GM13977 (cell line): ENCODE measurements at places on chromosomes 3 and 15.

DNA sequence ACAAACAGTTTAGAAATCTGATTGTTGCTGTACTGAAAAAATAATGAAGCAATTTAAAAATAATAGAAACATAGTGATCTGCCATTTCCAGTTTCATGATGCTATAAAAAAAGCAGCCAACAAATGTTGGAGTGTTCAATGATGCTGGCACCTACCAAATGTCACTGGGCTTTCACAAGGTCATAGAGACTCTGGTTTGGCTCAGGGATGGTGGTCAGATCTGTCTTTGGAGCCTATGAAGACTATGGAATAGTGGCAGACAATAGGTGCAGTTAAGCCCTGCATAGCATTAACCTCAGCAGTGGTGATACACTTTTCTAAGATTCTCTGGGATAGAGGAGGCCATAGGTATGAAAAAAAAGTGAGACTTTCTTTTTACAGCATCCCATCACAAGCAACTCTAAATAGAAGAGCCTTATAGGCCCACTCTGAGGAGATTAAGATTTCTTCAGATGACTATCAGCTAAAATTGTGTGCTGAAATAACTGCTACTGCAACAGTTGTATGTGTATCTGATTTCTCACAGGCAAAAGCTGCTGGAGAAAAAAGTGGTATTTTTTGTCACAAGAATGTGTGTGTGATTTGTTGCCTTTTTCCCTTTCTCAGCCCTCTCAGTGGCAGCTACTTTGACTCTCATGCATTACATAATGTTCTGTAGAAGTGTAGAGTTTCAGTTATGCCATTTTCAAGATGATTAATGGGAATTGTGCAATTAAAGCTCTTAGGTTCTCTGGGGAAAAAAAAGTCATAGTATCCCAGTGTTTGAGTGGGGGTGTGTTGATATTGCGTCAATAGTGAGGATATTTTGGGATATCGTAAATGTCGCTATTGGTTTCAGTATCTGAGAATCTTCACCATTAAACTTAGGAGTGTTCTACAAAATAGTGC is 137.4 kb downstream of the MBNL1 start:
- no peak for DNase-seq

GRCh38 chr3:50815844-50816243 is 141.1 kb downstream of the DOCK3 start:
- no peak for DNase-seq

- DNase-seq = no peak
These were observed 339.7 kb downstream of the MECOM start for GRCh38 chr3:169323578-169324451.

GRCh38 chr3:8873740-8874139 is 89.5 kb downstream of the RAD18 start:
- no peak for DNase-seq

DNA sequence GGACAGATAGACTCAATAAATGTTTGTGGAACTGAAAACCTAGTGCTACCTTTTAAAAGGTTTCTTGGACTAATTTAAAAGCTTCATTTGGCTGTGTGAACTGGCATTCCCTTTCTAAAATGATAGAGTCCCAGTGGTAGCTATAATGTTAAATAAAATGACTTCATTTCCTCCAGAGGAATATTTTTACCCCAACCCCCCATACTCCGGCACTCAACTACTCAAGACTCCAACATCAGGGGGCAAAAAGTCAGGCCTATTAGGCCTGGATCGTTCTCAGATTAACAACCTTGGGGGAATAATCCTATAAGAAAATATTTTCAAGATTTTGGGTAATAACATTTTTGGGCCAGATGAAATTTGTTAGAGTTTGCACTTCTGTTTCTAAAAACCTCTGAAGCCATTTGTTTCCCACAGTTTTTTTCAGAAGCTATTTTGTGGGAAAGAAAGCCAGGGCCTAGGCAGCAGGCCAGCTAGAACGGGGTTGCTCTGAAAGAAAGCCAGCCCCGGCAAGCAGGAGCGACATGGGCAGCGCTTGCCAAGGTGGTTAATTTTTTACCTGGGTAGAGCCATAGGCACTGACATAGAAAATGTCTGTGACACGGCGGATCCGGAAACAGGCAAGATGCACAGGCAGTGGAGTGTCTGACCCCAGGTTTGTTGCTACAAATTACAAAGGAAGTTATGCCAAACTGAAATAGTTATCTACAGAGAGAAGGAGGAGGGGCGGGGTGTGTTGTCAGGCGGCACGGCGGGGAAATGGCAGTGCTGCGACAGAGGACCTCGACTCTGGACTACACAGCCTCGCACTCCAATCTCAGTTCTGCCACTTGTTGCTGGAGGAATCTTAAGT is 84.6 kb downstream of the MAGI1 start:
- no peak for DNase-seq

- DNase-seq = no peak
These were observed 57.0 kb upstream of the FRMD4B start for GRCh38 chr3:69442771-69443311.

GRCh38 chr3:152400887-152401286 is 132.2 kb downstream of the MBNL1 start:
- DNase-seq = no peak

DNA sequence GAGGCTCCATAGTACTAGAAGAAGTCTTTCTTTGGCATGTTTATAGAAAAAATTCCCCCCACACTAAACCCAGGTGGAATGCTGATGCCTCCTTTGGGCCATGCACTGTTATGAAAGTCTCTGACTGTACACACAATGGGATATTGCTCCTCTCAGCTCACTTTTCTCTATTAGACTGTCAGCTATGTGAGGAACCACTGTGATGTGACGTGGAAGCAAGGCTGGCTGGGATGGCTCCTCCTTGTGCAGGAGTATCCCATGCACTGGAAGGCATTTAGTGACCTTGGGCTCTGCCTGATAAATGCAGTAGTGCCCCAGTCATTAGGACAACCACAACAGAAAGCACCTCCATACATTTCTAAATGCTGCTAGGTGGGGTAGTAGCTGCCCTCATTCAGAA is 5.7 kb upstream of the FRMD4B start:
- DNase-seq = no peak

DNA sequence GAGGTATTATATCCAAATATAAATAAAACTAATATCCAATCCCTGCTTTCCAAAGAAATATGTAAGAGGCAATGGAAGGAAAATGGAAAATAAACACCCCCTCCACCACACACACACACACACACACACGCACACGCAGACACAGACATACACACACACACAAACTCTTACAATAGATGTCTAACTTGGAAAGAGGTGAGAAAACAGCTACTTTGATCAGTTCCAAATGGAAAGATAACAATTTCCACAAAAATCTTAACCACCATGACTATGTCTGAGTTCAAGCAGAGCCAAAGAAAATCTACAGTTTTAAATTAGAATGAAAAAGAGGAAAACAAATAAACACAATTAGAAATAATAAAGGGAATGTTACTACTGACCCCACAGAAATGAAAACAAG is 285.3 kb upstream of the TGFBR2 start:
- DNase-seq = no peak

GRCh38 chr15:70538278-70538677 is 225.1 kb downstream of the UACA start:
- DNase-seq = no peak

- DNase-seq = no peak
These were observed 28.1 kb downstream of the ADIPOQ start for GRCh38 chr3:186870421-186871201.

GRCh38 chr3:190217081-190217480 is 96.4 kb upstream of the P3H2 start:
- DNase-seq = no peak

- no peak for DNase-seq
These were observed 8.4 kb upstream of the ISL2 start for GRCh38 chr15:76328106-76328696.

- DNase-seq = no peak
These were observed 363.2 kb upstream of the NAALADL2 start for GRCh38 chr3:174495928-174496327.

- DNase-seq = no peak
These were observed 27.4 kb downstream of the ECT2 start for GRCh38 chr3:172777901-172778300.

DNA sequence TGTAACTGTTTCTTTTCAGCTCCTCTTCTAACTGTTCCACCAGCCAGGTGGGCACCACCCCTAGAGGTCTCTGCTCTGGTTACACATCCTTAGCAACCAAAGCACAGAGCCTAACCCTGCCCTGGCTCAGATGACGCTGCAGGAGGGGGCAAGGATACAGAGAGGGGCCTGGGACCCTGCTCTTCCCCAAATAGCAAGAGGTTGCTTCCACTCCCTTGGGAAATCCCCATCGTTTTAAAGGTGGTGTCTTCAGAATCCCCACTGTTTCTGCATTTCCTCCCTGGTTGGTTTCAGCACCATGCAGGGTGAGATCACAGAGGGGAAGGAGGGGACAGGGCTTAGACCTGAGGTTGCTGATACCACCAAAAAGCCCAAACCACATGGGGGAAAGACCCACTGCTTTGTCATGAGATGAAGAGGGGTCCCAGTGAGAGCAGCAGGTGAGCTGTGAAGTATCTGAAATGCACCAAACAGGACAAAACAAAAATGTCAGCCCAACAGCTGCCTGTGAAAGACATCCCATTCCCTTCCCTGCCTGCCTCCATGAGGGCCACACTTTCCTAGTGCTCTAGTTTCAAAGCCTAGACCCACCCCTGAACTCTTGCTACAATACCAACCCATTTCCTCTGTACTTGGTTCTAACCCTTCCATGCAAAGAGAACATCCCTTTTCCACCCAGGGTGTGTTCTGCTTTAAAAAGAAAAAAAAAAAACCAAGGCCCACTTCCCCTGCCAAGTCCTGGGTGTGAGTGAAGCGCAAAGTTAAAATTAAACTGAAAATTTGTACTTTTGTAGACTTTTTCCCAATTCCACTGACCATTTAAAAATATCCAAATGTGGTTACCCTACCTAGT is 29.0 kb downstream of the ANP32A start:
- DNase-seq = peak; percentile 79

DNA sequence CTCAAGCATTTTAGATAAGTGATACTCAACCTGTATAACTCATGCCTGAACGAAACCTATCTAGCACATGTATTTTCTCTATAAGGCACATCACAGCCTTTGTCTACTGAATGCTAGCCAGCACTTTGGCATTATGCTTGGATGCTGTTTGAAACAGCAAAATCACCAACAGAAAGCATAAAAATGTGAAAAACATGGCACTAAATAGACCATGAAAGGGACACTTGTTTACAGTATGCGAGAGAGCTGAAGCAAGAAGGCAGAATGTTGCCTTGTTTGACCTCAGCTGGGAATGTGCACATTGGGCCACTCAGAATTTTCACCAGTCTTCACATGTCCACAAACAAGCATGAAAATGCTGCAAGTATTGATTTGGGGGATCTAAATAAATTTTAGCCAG is 59.5 kb downstream of the MINDY2 start:
- DNase-seq = no peak

- no peak for DNase-seq
These were observed 98.4 kb upstream of the BCL6 start for GRCh38 chr3:187843654-187844053.

- no peak for DNase-seq
These were observed 108.5 kb upstream of the UNC13C start for GRCh38 chr15:53869806-53870073.

DNA sequence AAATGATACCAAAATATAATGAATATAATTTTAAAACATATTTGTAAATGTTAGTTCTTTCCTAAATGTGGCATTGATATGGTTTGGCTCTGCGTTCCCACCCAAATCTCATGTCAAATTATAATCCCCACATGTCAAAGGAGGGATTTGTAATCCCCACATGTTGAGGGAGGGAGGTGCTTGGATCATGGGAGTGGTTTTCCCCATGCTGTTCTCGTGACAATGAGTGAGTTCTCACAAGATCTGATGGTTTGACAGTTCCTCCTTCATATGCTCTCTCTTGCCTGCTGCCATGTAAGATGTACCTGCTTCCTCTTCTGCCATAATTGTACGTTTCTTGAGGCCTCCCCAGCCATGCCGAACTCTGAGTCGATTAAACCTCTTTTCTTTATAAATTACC is 12.0 kb downstream of the CGGBP1 start:
- DNase-seq = no peak

DNA sequence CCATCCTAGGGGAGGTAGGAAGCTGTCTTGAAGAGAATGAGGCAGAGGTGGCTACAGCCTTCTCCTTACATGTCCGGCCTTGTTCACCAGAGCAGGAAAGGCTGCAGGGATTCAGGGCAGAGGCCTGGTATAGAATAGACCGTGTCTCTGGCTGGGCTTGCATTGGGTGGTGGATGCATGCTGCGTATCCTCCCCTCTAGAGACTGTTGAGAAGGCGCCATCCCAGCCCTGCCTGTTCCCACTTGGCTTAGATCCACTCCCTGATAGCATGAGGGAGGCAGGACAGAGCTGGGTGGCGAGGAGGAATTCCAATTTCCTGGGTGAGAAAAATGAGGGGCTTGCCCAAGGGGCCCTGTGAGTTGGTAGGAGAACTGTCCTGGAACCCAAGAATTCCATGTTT is 57.5 kb downstream of the CORO2B start:
- no peak for DNase-seq

- DNase-seq = no peak
These were observed 534.4 kb downstream of the EPHB1 start for GRCh38 chr3:135329479-135329878.

- no peak for DNase-seq
These were observed 504.6 kb upstream of the NECTIN3 start for GRCh38 chr3:110567029-110567428.

GRCh38 chr3:149639093-149639486 is 18.7 kb downstream of the WWTR1 start:
- no peak for DNase-seq

DNA sequence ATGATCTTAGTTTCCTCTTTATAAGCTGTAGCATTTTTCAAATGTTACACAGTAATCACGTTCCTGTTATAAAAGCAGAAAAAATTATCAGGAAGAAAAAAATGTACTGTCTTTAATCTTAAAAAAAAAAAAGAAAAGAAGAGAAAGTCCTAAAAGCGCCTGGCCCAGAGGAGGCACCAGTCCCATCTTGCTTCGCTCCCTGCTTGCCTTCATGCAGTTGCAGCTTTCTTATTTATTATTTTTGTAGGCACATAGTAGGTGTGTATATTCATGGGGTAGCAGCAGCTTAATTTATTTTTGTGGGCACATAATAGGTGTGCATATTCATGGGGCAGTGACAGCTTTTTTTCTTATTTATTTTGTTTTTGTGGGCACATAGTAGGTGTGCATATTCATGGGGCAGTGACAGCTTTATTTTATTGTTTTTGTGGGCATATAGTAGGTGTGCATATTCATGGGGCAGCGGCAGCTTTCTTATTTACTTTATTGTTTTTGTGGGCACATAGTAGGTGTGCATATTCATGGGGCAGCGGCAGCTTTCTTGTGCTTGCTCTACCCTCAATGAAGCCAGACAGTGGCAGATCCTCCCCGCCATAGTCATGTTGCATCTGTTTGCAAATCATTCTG is 5.5 kb upstream of the EHD4 start:
- DNase-seq = no peak

- DNase-seq = no peak
These were observed 502.9 kb upstream of the THBS1 start for GRCh38 chr15:39078026-39078425.

DNA sequence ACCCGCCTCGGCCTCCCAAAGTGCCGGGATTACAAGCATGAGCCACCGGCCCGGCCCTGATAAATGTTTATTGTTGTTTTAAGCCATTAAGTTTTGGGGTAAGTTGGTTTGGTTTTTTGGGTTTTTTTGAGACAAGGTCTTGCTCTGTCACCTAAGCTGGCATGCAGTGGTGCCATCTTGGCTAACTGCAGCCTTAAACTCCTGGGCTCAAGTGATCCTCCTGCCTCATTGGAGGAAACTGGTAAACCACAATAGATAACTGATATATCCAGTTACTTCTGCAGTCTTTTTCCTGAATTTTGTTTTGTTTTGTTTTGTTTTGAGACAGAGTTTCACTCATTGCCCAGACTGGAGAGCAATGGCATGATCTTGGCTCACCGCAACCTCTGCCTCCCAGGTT is 4.2 kb downstream of the SLC25A20 start:
- no peak for DNase-seq

- peak; percentile 55 for DNase-seq
These were observed 63.7 kb downstream of the DCLK3 start for GRCh38 chr3:36700537-36701248.
